ENCODE measurements at places on chromosomes 16 and 17.

DNA sequence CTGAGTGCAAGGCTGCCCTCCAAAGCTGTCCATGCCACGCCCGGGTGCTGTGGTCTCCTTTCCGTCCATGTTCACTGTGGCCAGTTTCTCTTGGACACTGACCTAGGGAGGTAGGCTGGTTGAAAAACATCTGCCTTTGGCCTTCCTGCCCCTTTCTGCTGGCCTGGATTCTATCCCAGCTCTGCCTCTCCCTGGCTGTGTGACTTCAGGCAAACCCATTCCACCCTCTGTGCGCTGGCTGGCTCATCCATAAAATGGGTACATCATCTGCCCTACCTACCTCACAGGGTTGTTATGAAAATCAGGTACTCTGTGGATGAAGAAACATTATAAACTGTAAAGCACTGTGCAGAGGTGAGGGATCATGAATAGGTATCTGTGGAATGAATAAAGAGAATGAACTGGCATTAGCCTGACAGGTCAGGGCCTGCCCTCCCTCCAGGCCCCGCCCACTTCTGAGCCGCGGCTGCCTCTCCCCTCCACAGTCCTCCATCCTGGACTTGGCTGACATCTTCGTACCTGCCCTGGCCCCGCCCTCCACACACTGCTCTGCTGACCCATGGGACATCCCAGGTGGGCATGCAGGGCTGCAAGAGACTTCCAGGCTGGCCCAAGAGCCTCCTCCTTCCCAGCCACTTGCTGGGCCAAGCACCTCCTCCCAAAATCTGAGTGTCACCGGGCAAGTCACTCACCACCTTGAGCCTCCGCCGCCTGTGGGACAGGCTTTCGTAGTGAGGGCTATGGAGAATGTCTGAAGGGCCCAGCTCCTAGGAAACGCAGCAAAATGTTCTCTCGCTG, 7.0 kb upstream of the SPATA20 start:
- DNase-seq = no peak

DNA sequence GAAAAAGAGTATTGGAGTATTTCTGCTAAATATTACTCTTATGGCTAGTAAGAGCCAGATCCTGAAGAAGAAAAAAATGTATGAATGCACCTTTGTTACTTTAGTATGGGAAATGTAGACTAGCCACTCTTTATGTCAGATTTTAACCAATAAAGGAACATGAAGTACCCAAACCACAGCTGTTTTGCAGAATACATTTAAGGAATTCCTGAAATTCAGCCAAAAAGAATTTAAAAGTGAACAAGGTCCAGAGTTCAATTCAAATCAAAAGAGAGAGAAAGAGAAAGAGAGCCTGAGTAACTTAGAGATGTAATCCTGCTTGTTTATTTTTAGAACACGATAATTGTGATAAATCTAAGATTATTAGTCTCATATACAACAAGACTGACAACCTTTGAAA, 1.2 kb downstream of the KCNJ16 start:
- DNase-seq = no peak

DNA sequence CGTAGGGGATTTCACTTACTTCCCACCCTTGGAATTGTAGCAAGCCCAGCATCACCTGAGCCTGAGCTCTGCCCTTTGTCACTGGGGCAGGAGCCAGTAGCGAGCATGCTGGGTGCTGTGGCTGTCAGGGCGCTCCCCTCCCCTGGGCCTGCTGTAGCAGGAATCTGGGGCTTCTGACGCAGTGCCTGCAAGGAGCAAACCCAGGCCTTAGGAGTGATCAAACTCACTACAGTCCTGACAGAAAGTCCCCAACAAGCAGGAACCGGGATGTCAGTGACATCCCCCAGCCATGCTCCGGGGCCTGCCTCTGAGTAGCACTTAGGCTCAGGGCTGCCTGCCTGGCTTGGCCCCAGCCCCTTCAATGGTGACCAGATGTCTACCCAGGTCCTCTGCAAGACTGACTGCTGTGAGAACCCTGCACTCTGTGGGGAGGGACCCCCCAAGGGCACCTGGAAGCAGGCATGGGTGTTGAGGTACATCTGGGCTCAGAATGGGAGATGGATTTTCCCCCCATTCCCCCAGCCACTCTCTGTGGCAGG, 23.5 kb downstream of the PLD6 start:
- DNase-seq = no peak

DNA sequence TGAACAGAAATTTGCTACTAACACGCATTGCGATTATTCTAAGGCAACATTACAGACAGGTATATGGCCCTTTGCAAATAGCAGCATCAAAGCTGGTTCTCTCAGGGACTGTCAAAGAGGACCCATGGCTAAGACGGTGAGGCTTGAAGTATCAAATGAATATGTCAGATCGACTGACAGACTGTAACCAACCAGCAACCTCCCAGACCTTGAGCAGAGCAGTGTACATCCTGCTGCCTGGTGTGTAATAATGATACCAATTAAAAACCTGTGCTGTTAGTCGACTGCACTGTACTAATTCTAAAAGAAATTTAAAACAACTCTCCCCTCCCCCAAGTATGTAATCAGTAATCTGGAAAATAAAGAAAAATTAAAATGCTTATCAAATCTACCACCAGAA, 35.9 kb upstream of the GHDC start:
- no peak for DNase-seq

DNA sequence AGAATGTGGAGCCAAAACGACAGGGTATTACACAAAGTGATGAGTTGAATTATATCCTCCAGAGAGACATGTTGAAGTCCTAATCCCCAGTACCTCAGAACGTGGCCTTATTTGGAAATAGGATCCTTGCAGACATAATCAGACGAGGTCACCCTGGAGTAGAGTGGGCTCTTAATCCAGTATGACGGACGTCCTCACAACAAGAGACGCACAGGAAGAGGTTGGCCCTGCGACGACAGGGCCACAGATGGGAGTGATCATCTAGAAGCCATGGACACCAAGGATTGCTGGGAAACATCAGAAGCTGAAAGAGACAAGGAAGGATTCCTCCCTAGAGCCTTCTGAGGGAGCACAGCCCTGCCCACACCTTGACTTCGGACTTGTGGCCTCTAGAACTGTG, 142.4 kb upstream of the AXIN2 start:
- no peak for DNase-seq

- no peak for DNase-seq
Observed at GRCh38 chr17:9175700-9176467, 154.6 kb downstream of the NTN1 start.

- no peak for DNase-seq
Observed at GRCh38 chr16:5058476-5058875, 7.3 kb downstream of the C16orf89 start.

GRCh38 chr17:5703736-5704135, 119.4 kb upstream of the NLRP1 start:
- DNase-seq = no peak

- DNase-seq = no peak
Observed at GRCh38 chr16:24737391-24737871, 8.0 kb downstream of the TNRC6A start.

DNA sequence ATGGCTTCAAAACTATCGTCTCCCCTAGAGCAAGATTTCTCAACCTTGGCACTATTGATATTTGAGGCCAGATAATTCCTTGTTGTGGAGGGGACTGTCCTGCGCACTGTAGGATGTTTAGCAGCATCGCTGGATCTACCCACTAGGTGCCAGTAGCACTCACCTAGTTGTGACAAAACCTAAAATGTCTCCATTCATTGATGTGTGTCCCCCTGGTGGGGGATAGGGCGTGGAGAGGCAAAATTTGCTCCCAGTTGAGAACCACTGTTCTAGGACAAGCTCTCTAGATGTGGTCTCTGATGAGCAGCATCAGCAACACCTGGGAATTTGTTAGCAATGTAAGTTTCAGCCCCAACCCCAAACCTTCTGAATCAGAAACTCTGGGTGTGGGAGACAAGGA, 259.0 kb downstream of the XYLT1 start:
- DNase-seq = peak; percentile 17

GRCh38 chr17:45992175-45992574, 6.9 kb upstream of the STH start:
- no peak for DNase-seq

DNA sequence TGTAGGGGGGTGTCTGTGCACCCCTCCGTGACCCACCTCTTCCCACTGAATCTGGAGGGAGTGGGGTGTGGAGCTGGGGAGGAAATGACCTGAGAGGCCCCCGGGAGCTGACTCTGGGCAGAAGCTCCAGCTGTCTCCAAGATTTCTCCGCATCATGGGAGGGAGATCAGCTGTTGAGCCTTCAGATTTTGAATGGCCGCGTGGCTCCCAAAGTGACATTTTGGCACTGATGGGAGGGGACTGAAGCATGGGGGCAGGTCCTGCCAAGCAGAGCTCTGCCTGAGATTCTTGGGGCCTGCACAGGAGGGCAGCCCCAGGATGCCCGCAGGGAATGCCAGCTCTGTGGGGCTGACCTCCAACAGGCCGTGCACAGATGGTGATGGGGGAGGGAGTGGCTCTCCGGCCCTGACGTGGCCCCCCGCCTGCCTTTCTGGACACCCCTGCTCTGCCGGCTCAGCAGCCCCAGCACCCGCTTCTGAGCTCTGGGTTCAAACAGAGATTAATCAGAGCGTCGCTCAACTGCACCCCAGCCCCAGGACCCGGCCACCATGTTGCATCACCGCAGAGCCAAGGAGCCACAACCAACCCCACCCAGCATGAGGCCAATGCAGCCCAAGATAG, 25.3 kb upstream of the UBE2I start:
- no peak for DNase-seq

- no peak for DNase-seq
Observed at GRCh38 chr17:41098481-41098880, 539 bp upstream of the KRTAP4-8 start.

GRCh38 chr17:12599186-12599920, 66.3 kb upstream of the MYOCD start:
- DNase-seq = no peak

DNA sequence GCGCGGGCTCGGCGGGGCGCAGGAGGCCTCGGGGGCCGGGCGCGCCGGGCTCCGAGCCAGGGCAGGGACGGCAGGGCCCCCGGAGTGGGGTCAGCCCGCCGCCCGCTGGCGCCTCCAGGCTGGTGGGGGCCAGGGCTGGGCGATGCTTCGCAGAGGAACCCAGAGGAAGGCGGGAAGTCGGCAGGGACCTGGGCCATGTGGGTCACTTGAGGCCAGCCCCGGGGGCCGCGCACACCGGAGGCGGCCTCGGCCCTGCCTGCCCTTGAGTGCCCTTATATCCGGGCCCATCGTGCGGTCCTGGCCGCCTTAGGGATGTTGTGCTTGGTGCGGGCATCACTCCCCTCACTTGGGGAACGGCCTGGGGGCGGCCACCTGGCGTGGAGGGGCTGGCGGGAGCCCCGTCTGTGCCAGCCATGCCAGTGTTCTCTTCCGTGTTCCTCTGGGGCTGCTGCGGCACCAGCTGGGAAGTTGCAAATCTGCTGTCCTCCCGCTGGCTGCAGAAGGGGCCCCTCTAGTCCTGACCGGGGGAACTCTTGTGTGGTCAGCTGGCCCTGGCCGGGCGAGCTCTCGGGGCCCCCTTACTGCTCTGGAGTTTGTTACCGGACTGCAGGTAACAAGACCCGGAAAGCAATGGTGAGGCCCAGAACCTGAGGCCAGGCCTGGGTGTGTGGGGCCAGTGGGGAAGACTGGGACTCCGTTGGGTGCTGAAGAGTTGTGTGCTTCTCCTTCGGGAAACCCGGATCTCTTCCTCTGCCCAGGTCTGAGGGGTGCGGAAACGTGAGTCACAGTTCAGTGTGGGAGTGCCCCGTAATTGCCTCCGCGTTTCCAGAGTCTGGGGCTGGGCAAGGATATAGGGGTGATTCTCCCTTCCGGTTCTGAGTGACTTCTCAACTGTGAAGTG, 849 bp downstream of the CAPN15 start:
- DNase-seq = peak; percentile 50

DNA sequence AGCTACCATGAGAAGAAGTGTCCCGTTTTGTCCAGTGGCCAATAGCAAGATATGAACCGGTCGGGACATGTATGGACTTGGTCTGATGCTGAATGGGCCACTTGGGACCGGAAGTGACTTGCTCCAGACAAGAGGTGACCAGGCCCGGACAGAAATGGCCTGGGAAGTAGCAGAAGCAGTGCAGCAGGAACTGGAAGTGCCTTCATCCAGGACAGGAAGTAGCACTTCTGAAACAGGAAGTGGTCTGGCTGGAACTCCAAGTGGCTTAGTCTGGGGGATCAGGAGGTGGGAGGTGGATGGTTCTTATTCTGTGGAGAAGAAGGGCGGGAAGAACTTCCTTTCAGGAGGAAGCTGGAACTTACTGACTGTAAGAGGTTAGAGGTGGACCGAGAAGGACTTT, 5.3 kb downstream of the EFNB3 start:
- DNase-seq = no peak

DNA sequence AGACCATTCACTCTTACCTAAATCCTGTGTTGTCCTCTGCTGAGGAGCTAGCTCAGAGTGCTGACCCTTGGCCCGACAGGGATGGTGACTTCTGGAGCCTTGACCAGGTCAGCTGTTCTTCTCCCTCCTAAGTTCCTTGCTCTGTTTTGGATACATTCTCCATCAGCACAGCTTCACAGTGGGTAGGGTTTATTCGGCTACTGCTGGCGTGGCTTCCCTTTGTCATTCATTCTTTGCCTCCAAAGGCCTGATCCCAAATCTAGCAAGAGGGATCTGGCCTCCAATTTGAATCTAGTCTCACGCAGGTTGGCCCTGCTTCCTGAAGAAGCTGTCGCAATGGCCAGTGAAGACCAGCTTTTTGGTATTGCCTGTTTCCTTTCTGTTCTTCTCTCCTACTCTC, 116.6 kb downstream of the SHISA9 start:
- no peak for DNase-seq

DNA sequence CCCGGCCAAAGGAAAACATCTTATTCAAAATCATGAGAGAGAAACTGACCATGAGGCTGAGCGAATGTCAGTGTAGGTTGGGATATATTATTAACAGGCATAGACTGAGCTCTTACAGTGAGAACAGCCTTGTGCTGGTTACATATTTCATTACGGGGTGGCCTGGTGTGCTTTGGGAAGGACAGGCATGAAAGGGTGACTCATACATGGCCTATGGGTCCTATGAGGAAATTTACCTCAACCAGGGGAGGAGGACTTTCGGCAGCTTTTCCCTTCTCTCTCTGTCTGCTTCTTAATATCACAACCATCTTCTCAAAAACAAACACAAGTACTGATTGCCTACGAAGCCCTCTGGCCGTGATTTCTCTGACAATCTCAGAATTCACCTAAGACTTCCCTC, 579.1 kb downstream of the CDH13 start:
- no peak for DNase-seq

- DNase-seq = no peak
Observed at GRCh38 chr17:28744972-28745785, 1.4 kb downstream of the TRAF4 start.

GRCh38 chr16:1987198-1987597, 2.6 kb upstream of the SYNGR3 start:
- DNase-seq = no peak

DNA sequence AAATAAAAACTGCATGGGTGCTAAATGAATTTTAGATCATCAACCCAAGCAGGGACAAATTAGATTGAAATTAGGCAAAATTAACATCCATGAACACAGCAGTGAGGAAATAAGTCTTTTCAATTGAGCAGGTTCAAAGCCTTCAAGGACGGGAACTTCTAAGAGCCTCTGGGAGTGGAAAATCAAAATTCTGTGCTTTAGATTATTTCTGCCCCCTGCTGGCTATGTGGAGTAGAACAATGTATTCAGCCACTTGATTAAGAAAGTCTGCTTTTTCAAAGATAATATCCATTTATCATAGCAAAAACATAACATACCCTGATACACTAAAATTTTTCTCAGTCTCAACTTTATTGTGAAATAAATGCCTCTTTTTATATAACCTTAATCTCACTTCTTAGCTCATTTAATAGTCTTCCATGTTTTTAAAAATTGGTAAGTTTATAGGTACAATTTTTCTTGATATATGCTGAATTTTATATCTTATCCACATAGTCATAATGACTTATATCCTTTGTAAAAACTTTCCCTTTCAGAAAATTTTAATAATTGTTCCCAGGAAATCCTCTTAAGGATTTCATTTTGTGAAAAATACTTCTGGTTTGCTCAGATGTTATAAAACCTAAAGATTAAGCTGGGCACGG, 28.1 kb upstream of the NOL11 start:
- DNase-seq = peak; percentile 21
